Stimulated activated effector memory CD8-positive, alpha-beta T cell treated with anti-CD3 and anti-CD28 coated beads, Interleukin-12 subunit alpha, Interleukin-12 subunit beta, amount 100 ng/mL, for 72 hours (primary cell): ENCODE measurements at places on chromosomes 4 and X.

DNA sequence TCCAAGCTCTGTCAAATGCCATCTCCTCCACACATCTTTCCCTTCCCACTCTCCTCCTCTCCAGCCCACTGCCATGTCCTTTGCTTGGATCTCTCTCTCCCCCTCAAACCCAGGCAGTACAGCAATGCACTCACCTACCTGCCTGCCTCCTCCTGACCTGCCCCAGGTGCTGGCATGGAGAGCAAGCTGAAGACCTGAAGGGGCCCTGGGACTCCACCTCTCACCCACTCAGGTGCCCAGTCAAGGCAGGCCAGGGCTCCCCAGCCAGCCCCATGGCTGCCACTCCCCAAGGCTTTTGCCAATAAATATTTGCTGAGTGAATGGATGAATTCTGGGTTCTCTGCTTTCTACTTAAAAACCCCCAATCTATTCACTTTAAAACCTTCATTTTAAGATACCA lies 12.6 kb upstream of the PHKA2 start:
- no peak for DNase-seq

GRCh38 chrX:133655275-133656265 lies 240.3 kb upstream of the GPC4 start:
- no peak for DNase-seq

DNA sequence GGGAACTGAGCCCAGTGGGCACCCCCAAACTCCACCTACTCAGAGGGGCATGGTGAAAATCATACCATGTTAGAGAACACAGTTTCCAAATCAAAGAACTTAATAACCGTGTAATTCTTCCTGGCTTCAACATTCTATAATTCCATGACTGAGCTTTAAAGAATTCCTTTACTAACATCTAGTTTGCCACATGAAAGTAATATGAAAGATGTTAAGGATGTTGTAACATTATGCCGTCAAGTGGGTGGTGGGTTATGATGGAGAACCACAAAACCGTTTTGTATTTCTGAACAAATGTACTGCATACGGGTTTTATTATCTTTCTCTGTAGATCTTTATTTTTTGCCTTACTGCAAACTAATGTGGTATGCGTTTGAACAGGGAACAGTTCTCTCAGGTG lies 549.0 kb upstream of the MAGEB2 start:
- DNase-seq: no peak

DNA sequence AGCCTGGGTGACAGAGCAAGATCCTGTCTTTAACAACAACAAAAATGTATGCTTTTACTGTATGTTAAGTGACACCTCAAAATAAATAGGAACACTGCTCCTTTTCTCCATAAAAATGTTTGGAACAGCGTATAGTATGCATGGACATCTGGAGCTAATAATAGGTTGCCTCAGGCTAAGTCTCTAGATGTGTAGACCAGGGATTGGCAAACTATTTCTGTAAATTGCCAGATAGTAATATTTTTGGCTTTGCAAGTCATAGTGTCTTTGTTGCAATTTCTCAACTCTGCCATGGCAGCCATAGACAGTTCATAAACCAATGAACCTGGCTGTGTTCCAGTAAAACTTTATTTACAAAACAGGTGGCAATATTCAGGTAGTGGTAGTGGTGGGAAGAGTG lies 76.6 kb upstream of the CBLL2 start:
- DNase-seq: no peak

DNA sequence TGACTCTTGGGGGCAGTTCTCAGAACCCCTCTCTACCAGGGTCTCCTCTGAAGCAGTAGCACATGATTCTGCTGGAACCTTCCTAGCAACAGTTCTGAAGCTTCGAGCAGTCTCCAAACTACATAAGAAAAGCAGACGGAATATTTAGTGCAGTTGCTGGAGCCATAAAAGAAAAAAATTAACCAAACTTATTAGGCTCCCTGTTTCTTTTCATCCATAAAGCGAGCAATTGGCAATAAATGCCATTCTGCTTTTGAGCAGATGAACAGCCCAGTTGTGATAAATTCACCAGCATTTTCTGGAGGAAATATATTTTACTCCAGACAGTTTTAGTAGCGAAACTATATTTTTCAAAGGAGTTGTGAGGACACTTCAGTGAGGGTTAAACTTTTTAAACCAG lies 250.1 kb upstream of the BOD1L1 start:
- no peak for DNase-seq

- no peak for DNase-seq
Measured at GRCh38 chr4:121338518-121338917, 42.3 kb downstream of the QRFPR start.

DNA sequence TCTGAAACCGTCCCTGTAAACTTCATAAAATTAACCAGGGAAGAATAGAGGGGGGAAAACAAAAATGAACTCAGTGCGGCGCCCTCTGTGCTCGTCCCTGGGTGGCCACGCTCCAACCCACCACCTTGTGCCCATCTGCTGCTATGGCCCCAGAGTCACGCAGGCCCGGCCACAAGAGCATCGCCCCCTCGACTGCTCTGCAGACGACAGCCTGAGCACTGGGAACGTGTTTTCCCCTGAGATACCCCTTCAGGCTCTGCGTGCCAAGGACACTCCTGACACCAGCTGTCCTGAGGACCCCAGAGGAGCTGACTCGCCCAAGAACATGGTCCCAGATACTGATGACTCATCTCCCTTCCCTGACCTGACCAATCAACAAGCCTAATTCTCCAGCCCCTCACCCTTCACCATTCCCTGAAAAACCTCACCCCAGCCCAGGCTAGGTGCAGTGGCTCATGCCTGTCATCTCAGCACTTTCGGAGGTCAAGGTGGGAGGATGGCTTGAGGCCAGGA lies 64.1 kb upstream of the GPR78 start:
- no peak for DNase-seq

DNA sequence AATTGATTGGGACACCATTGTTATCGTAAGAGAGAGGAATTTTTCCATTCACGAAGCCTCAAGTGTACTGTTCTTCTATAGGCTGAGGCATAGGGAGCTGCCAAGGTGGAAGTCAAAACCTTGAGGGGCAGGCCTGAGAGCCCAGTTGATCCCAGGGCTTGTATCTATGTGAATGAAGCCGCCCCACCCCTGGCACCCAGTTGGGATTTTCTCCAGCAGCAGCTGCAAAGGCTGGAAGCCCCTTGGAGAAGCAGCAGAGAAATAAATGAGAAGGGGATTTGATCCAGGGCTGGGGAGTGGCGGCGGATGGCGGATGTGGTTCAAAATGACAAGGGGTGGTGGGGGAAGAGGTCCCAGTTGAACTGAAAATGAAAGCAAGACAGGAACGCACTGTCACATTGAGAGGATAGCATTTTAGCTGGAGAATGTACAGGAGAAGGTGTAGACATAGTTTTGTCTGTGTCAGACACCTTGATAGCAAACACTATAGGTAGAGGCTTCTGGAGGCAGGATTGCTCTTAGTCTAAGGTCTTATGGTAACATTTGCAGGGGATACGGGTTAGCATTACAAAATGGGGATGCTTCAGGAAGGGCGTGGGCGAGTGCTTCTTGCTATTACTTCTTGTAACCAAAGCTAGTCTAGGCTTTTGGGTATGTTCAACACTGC lies 32.6 kb downstream of the DOCK11 start:
- peak; percentile 63 for DNase-seq

DNA sequence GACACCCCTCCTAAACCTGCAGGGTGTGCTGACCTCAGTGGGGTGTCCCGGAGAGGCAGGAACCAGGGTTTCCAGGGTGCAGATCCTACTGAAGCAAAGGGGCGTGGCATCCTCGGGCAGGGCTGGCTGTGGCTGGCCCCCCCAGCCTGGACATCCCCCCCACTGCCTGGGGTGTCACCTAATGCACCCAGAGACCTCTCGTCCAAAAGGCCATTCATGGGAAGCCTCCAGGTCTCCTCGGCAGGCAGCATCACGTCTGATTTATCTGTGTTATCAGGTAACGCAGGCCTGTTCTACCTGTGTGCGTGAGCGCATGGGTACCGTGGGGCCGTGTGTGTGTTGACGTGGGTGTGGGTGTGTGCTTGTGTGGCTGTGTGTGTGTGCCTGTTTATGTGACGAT lies 210.0 kb downstream of the SHOX start:
- no peak for DNase-seq

DNA sequence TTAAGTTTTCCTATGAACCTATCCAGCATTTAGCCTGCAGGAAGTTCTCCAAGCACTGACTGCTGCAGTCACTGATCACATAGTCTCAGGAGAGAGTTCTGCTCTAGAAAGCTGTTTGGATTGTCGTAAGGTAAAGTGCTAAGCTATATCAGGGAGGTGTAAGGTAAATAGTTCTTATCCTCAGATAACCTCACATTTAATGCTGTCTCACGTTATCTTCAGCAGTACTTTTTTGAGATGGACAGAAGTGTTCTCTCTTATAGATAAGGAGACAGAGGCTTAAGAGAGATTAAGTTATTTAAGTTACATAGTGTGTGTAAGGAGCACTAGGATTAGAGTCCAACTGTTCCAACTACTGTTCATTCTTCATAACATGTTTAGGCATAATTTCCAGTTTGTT lies 77.9 kb downstream of the STIM2 start:
- DNase-seq: no peak

DNA sequence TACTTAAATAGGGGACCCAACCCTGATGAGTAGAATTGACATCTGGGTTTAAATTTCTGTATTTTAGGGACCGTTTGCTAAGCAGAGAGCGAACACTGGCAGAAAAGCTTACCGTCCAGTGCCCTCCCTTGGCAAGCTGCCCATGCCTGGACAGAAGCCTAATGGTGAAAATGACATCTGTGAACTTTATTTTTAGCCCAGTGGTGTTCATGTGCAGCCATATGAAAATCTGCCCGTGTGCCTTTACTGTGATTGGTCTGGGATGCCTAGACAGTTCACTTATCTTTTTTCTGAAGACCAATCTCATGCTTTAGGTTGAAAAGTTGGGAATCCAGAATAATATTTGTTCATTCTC lies 1.1 kb downstream of the STBD1 start:
- DNase-seq: no peak

- no peak for DNase-seq
Measured at GRCh38 chrX:149846789-149847188, 34.2 kb upstream of the MAGEA8 start.

DNA sequence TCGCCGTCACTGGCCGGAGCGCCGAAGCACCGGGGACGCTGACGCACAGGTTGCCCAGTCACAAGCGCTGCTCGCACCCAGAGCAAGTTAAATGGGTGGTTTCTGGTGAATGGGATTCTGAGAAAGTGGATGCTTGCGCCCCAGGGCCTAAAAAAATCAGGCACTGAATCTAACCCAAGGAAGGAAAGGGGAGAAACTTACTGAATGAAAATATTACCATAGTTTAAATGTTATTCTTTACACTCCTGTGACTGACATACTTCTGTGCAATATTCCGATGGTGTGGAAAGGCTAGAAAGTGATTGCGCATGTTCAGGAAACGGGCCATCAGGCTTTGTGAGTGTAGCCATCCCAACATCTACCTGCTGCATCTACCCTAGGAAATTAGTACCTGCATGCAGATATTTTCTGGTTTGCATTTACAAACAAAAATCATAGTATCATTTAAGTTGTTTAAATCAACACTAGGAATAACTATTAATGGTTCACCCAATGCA lies 838 bp upstream of the ABCG2 start:
- DNase-seq: no peak

GRCh38 chr4:155657985-155658680 lies 8.5 kb upstream of the GUCY1A1 start:
- no peak for DNase-seq

GRCh38 chr4:41461780-41462307 lies 76.1 kb upstream of the LIMCH1 start:
- DNase-seq: no peak

DNA sequence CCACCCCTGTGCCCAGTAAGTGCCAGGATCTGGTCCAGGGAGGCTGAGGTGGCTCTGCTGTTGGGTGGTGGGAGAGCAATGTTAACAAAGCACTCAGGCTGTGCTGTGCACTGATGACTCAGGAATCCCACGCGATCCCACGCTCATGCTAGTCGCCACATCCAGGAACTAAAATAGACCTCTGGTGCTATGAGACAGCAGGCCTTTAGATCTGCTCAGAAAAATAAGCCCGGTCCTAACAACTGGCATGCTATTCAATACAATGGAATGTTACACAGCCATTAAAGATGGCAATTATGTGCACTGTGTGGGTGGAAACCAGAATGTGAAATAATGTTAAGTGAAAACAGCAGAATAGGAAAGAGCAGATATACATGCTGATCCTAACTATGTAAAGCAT lies 26.0 kb downstream of the ARL13A start:
- no peak for DNase-seq

GRCh38 chrX:125894947-125895346 lies 271.1 kb downstream of the DCAF12L2 start:
- no peak for DNase-seq

DNA sequence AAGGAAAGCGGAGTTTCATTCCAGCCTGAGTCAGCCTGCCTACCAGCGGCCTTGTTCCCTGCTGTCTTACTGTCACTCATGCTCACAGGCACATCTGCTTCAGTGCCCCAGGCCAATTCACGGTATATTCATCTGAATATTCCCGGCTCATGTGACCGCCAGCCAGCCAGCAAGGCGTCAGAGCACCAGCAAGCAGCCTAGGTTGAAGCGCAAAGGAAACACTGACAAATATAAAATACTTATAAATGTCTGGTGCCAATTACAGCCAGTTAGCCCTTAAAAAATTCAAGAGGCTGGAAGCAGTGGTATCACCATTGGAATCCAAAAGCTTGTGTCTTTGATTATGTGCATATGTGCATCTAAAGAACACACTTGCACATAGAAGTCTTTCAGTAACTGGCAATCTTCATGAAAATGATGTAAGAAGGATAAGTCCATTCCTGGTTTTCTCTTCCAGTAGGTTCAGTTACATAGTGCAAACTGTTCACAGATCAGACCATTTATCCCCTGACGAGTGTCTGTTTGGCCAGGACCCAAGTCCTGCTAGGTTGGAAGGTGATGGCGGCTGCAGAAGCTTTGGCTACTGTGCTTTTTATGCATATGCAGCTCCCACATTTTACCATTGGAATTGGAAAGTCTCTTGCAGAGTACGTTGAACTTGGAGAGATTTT lies 61.3 kb downstream of the LUZP4 start:
- no peak for DNase-seq

GRCh38 chr4:89218587-89218986 lies 89.0 kb downstream of the GPRIN3 start:
- DNase-seq: no peak

- DNase-seq: no peak
Measured at GRCh38 chr4:123064390-123064789, 142.0 kb upstream of the NUDT6 start.

- DNase-seq: no peak
Measured at GRCh38 chr4:170671171-170671570, 581.4 kb upstream of the AADAT start.

- DNase-seq: no peak
Measured at GRCh38 chr4:48315728-48316630, 25.4 kb upstream of the SLAIN2 start.

GRCh38 chr4:34649716-34650115 lies 1594.6 kb downstream of the ARAP2 start:
- no peak for DNase-seq
